Mesothelial cell of epicardium (in vitro differentiated cells): ENCODE measurements at places on chromosomes 5 and 9. TPM values are rescaled to one million over a fixed set of nuclear protein-coding genes. Genes with fewer than 3 reads are reported as not detected.

Gene SLC46A2
- not detected in 3 replicates for total RNA-seq

DNA sequence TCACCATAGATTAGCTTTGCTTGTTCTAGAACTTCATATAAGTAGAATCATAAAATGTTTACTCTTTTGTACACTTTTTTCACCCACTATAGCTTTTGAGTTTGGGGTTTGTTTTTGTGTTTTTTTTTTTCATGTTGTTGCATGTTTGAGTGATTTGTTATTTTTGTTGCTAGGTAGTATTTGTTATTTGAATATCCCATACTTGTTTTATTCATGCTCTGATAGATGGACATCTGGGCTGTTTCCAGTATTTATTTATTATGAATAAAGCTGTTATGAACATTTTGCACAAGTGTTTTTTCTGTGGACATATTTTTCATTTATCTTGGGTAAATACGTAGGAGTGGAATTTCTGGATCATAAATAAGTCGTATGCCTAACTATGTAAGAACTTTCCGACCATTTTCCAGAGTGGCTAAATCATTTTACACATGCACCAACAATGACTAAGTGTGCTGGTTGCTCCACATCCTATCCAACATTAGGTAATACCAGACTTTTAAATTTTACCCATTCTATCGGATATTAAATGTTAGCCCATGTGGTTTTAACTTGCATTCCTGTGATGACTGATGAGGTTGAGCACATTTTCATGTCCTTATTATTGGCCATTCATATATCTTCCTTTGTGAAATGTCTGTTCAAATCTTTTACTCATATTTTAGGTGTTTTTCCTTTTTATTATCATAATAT is 69.1 kb upstream of the NR4A3 start:
- no peak for DNase-seq

DNA sequence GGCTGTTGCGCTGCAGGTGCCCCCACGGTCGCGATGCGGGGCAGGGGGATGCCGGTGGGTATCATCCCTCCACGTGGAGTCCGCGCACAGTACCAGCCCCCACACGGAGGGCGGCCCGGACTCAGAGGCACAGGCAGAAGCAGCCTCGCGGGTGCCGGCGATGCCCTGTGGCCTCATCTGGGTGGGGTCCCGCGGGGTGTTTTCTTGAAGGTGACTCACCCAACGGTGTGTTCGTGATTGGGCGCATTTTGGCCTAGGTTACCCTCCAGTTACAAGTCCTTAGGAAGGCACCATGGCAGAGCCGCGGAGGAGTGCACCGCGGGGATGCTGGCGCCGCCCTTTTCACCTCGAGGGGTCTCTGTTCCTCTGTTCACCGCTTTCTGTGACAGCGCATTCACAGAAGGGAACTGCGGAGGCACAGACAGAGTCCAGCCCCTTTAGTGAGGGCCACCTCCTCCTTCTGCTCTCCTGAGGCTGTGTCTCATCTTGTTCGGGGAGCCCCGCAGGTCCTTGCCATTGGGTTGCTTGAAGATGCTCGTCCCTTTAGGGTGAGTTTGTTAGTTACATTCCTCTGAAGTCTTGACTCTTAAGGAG is 21.6 kb upstream of the EXOC3 start:
- no peak for DNase-seq

Gene CDH6
- 0.18 to 0.54 TPM (median 0.47 TPM) in 3 replicates for total RNA-seq

DNA sequence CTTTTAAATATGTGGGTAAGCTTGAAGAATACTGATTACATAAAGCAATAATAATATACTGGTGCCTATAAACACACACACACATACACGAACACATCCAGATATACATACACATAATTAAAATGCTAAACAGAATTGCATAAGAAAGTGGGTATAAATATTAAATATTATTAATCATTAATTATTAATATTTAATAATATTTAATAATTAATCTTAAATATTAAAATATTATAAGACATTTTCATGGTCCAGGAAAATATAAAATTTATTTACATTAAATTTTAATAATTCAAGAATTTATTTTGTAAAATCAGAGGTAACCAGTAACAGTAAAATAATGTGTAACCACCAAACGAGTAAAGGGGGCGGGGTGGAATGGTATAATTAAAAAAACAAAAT is 178.3 kb downstream of the TMEM232 start:
- no peak for DNase-seq

- no peak for DNase-seq
These were observed 803.8 kb upstream of the ZNF608 start for GRCh38 chr5:125550274-125550673.

- DNase-seq, result no peak
These were observed 22.3 kb upstream of the EGFL7 start for GRCh38 chr9:136640171-136641111.

Gene RNF44
- 161 to 169 TPM (median 169 TPM) in 3 replicates for total RNA-seq
